ENCODE measurements at places on chromosomes 5 and 9. TPM values are rescaled to one million over a fixed set of nuclear protein-coding genes. Genes with fewer than 3 reads are reported as not detected.

Gene C1QTNF2
- 0.27 TPM for polyA plus RNA-seq

Gene PJA2
- polyA plus RNA-seq: 30.9 TPM

Gene TMEM252
- not detected for polyA plus RNA-seq

Gene IFNK
- not detected for polyA plus RNA-seq

Gene NMUR2
- polyA plus RNA-seq: 0.02 TPM

Gene CATSPER3
- polyA plus RNA-seq: 2.2 TPM

Gene GAS1
- polyA plus RNA-seq: 4.6 TPM

Measured in pancreas (tissue), 10 donors.